ENCODE measurements at places on chromosomes 7 and 10. TPM values are rescaled to one million over a fixed set of nuclear protein-coding genes. Genes with fewer than 3 reads are reported as not detected.

- peak; percentile 88 for DNase-seq
These were observed 4.1 kb downstream of the MBLAC1 start for GRCh38 chr7:100130608-100131453.

GRCh38 chr7:12256090-12256489, 45.0 kb downstream of the TMEM106B start:
- no peak for DNase-seq

SPDYE16 gene
- polyA plus RNA-seq: 0.04 TPM

GRCh38 chr7:3092468-3092867, 48.8 kb upstream of the CARD11 start:
- peak; percentile 59 for DNase-seq

WEE2 gene
- not detected for polyA plus RNA-seq

ASB10 gene
- 3.8 TPM for polyA plus RNA-seq

PAPOLB gene
- not detected for polyA plus RNA-seq

- no peak for DNase-seq
These were observed 1.9 kb downstream of the TMEM229A start for GRCh38 chr7:124030964-124031363.

DNA sequence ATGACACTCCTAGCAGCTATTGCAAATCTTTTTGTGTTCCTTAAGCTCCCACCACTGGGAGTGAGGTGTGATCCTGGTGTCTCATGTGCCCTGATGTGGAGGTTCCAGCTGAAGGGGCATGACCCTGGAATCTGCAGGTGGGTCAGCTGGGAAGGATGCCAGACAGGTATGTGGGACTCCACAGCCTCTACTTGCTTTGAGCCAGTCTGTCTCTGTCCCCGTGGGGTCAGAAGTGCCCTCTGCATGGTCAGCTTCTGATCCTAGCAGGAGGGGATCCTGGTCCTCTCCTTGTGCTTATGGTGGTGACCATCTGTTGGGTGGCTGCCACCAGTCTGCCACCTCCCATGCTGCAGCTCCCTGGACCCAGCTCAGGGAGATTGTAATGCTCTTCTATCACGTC, 51.1 kb upstream of the COMTD1 start:
- DNase-seq: no peak

GRCh38 chr7:50492770-50493519, 42.8 kb upstream of the FIGNL1 start:
- DNase-seq: no peak

GRCh38 chr7:124366118-124366517, 333.3 kb upstream of the TMEM229A start:
- no peak for DNase-seq

- DNase-seq: no peak
These were observed 368.9 kb downstream of the PLXDC2 start for GRCh38 chr10:20185116-20185515.

DNA sequence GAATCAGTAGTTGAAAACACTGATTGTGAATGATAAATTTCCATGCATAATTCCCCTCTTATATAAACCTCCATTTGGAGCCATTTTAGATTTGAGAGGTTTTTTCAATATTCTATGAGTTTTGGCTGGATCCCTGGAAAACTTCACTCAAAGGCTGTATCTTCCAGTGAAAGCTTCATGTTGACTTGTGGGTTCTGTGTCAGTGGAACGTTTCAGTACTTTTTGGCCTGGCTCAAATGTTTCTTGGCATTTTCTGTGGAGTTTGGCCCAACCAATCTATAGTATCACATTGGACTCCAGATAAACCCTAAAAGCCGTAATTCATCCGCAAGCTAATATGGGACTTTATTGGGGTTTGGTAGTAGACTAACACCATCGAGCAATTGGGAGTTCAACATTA, 172.6 kb upstream of the PRPS1L1 start:
- DNase-seq: no peak

GRCh38 chr10:124961248-124961570, 19.3 kb downstream of the ZRANB1 start:
- no peak for DNase-seq

DNA sequence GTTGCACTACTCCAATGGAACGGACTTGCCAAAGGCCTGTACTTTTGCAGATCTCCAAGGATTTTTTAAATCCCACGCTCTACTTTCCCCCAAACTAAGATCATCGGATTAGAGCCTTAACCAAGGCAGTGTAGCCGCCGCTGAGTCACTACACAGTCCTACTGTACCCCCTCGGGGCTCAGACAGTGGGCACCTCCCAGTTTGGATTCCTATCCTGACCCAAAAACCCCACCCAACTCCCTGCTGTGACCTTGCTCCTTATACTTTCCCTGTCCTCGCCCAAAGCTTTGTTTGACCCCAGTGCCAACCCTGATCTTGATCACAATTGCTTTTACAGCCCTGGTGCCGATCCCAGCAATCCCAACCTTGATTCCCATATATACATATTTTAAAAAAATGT, 17.5 kb upstream of the PLAU start:
- DNase-seq: no peak

DNA sequence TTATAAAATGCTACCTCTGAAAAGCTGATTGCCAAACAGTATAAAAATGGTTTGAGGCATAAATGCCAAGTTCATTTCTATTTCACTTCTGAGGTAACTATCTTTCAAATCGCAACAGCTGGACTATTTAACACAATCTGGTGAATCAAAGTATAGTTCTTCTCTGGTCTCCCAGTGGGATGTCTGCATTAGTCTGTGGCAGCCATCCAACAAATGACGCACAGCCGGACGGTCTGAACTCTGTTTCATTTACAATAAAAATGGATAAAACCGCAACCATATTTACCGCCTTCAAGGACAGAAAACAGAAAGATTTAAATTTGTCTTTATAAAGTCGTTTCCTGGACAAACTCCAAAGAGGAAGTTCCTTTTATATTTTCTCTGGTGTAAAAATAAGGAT, 41.9 kb downstream of the ENO4 start:
- DNase-seq: no peak

- DNase-seq: no peak
These were observed 155.5 kb upstream of the AHR start for GRCh38 chr7:17142831-17143541.

HTR5A gene
- polyA plus RNA-seq: 0.06 TPM

DDIT4 gene
- 487 TPM for polyA plus RNA-seq

RP9 gene
- polyA plus RNA-seq: 27.0 TPM

DNA sequence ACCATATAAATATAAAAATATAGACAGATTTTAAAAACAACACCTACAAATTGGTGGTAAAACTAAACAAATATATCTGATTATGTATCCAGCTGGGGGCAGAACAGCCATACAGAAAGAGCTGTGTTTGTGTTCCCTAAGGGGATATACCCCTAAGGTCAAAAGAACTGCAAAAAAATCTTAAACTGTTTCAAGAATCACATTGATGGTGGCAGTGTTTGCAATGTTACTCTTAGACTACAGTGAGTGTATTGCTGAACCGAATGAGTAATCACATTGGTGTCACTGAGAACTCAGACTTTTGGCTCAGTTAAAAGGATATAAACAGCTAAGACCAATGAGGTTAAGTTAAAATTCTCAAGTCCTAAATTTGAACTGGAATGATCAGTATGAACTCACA, 27.1 kb upstream of the PTPRN2 start:
- no peak for DNase-seq

GRCh38 chr10:103276896-103277712, at the start of gene INA:
INA (plus strand) TSS chr10:103277138; CDS start chr10:103277212, 74 bp downstream.
- no peak for DNase-seq

GRID2IP gene
- not detected for polyA plus RNA-seq

- no peak for DNase-seq
These were observed 165.6 kb downstream of the TPK1 start for GRCh38 chr7:144670218-144670617.

FAM13C gene
- polyA plus RNA-seq: 31.7 TPM

Measured in psoas muscle (tissue), 8 donors.